ENCODE measurements at places on chromosomes 6 and 20.

DNA sequence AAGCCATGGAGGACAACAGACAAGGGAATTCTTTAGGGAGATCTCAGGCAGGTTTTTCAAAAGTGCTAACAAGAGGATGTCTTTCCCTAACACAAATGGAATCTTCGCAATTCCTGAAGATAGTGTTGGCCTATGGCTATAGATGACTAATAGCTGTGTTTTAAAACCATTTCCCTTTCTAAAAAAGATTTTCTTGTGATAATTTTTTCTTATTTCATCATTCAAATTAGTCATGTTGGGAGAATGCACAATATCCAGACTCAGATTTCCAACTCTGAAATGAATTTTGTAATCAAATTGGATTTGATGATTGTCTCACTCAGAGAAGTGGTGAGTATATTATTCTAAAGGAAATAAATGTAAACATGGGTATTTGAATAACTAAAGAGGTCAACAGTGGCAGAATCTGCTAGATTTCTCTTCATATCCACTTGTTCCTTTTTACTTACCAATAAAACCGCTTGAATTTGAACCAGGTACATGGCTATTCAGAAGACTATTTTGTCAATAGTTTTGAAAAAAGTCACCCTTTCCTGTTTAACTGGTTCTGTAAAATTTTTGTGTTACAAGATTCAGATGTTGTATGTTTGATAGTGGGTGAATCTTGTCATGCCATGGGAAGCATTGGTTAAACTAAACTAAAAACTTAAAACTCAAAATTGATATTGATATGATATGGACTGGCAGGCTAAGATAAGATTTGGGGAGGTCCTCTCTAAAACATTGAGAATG, 1223.7 kb upstream of the EYS start:
- no peak for DNase-seq

GRCh38 chr6:13796781-13797180, 17.6 kb downstream of the MCUR1 start:
- no peak for DNase-seq

DNA sequence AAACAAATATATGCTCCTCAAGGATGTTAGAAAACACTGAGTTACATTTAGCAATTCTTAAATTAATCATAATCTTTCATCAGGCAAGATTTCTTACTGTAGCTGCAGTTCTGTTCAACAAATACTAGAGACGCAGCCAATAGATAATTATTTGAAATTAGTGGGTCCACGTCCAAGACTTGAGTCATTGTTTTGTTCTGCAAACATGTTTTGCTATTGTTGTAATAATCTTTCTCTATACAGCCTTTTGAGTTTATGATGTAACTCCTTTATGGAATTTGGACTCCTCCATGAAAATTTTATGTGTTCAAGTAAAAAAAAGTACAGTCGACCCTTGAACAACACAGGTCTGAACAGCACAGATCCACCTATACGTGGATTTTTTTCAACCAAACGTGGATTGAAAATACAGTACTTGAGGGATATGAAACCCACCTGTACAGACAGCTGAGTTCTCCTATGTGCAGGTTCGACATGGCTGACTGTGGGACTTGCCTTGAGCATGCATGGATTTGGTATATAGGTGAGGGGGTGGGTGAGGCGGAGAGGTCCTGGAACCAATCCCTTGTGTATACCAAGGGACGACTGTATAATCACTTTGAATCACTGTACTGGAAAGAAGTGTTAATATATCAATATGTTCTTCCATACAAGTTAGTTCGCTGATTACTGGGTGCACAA, 41.3 kb upstream of the SLC22A16 start:
- DNase-seq: no peak

GRCh38 chr20:8664778-8665177, 404.1 kb upstream of the PLCB4 start:
- DNase-seq: no peak

DNA sequence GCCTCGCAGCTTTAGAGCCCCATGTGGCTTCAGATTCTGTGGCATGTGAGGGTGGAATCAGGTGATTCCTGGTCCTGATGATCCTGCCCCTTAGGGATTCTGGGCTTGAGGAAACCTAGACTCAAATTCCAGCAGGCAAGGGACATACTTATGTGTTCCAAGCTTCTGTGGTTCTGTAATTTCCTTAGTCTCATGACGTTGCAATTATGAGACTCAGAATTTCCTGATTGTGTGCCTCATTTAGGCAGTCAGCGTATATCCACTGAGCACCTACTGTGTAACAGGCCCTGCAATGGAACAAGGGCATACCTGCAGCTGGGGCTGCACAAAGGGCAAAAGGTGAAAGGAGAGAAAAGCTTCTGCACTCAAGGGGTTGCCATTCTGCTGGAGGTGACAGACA, 11.6 kb upstream of the BPIFB4 start:
- DNase-seq: no peak

- no peak for DNase-seq
Observed at GRCh38 chr6:20021795-20022194, 184.6 kb downstream of the ID4 start.

DNA sequence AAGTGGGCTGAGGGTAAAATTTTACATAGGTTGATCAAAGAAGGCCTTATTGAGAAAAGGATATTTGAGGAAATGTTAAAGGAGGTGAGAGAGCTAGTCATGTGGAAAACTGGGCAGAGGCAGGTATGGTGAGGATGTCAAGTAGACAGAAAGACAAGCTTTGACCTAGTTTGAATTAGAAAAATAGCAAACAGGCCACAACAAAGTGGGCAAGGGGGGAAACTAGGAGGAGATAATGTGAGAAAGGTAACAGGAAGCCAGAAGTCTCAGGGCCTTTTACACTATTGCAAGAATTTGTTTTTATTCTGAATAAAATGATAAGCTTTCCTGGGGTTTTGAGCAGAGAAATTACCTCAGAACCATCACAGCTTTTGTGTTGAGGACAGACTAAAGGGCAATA, 115.7 kb downstream of the RWDD2A start:
- no peak for DNase-seq

GRCh38 chr6:21873562-21873961, 280.0 kb downstream of the SOX4 start:
- peak; percentile 54 for DNase-seq
